ENCODE measurements at places on chromosomes 2 and 18.

DNA sequence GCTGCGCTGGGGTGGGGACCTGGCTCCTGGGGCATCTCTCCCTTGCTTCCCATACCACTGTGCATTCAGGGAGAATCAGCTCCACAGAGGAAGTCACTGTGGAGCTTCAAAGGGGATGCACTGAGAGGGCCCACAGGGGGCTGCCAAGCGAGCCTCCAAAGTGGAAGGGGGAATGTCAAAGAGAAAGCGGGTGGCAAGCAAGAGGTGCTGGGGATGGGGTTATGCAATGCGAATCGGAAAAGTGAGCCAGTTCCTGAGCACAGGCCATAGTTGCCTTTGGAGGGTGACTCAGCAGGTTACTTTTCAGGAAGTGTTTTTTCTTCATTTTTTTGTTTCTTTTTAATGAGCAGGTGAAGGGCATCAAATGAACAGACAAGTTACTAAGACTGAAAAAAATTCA lies 17.6 kb downstream of the PMAIP1 start:
- no peak for DNase-seq

- DNase-seq = peak; percentile 9
Measured at GRCh38 chr18:70659036-70659925, 370.4 kb downstream of the SOCS6 start.

GRCh38 chr2:146950911-146951310 lies 893.9 kb upstream of the ACVR2A start:
- no peak for DNase-seq

GRCh38 chr2:63680455-63680854 lies 91.7 kb downstream of the MDH1 start:
- no peak for DNase-seq

GRCh38 chr2:1803217-1804110 lies 59.1 kb upstream of the PXDN start:
- DNase-seq = no peak

Measured in stimulated activated CD4-positive, alpha-beta T cell treated with anti-CD3 and anti-CD28 coated beads, Interleukin-15, amount 100 ng/mL, for 1 hour (primary cell).